Stimulated activated CD8-positive, alpha-beta memory T cell treated with anti-CD3 and anti-CD28 coated beads, Interleukin-7, amount 100 ng/mL, for 1 hour (primary cell): ENCODE measurements at places on chromosomes 1 and 21.

GRCh38 chr1:41417335-41417682 lies 56.1 kb downstream of the FOXO6 start:
- DNase-seq = no peak

GRCh38 chr1:83905315-83905907 lies 93.5 kb downstream of the TTLL7 start:
- no peak for DNase-seq

- DNase-seq = no peak
Observed at GRCh38 chr1:30911059-30911954, 2.7 kb upstream of the SDC3 start.

- no peak for DNase-seq
Observed at GRCh38 chr1:27400963-27401341, 8.5 kb downstream of the GPR3 start.

- no peak for DNase-seq
Observed at GRCh38 chr1:232627645-232628334, 2.1 kb downstream of the SIPA1L2 start.

DNA sequence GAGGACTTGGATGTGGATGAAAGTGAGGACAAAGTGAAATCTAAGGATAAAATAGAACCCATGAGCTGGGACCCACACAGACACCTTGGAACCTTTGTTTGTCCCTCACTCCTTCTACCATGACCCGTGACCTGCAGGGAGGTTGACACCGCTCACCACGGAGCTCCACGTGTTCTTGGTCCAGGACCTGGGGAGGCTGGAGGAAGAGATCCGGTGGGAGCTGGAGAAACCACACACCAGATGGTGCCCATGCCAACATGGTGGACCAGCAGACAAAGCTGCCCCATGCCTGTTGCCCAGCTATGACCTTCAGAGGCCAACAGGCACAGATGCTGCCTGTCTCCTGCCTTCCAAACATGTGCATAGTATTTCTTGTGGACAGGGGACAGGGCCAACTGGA lies 721.9 kb downstream of the PTPRU start:
- no peak for DNase-seq

- DNase-seq = no peak
Observed at GRCh38 chr1:69171248-69171647, 396.5 kb upstream of the LRRC7 start.

- no peak for DNase-seq
Observed at GRCh38 chr21:16552880-16553279, 823.1 kb downstream of the USP25 start.

DNA sequence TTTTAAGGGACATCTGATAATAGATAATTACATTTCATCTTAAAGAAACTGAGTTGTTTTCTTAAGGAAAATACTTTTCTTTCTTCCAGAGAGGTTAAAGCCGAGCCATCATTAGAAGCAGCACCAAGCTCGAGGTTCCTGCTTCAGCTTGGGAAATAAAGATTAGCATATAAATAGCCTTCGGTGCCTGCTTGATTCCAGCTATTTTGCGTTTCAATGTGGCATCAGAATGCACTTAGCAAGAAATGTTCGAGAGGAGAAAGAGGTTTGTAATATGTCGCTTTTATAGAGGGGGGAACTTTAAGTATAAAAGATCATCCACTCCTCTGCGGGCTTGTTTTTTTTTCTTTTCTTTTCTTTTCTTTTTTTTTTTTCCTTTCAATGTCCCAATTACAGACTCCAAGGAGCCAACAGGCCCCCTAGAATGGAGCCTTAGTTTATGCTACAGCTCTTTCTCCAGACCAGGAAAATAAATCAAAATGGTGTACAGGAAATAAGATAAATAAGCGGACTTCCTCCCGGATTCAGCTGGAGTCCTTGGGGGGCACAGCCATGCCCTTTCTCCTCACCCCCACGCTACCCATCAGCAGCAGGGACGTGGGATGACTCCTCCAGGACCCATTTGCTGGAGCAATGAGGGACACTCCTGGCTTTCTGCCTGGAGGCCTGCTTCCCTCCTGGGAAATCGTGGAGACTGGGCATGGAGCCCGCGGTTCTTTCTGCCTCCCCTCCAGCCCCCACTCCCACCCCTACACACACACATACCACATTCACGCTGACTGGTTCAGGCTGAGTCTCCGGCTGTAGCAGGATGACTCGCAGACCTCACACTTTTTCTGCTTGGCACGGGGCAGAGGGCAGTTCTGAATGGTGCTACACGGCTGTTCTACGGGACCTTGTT lies 131.6 kb downstream of the RRAGC start:
- no peak for DNase-seq

DNA sequence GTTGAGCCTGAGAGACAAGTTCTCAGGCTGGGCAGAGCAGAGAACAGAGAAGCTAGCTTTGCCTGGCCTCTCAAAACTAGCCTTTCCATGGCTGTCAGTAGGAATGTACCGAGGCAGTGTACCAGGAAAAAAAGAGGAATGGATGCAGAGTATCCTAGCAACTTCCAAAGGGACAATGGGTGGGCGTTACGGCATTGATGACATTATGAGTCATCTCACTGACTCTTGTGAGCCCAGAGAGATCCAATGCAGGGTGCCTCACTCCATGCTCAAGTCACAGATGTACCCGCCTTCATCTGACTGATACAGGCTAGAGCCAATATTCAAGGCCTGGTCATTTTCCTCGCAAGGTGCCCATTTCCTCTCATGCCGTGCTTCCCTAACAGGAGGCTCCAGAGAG lies 51.4 kb upstream of the C8B start:
- DNase-seq = no peak

GRCh38 chr1:89911191-89911991 lies 83.5 kb upstream of the ZNF326 start:
- no peak for DNase-seq

GRCh38 chr1:178659789-178660208 lies 65.2 kb upstream of the RALGPS2 start:
- no peak for DNase-seq

- DNase-seq = no peak
Observed at GRCh38 chr1:184392779-184393522, 6.1 kb downstream of the C1orf21 start.

- no peak for DNase-seq
Observed at GRCh38 chr1:175313672-175314225, 121.2 kb upstream of the KIAA0040 start.
